Fibroblast of skin of right biceps (primary cell): ENCODE measurements at places on chromosomes 2 and 18.

- DNase-seq, result peak; percentile 42
Observed at GRCh38 chr2:30265052-30266015, 34.0 kb downstream of the LBH start.

GRCh38 chr2:8568543-8569302 is 113.1 kb upstream of the ID2 start:
- no peak for DNase-seq

GRCh38 chr2:204205082-204205481 is 268.5 kb downstream of the ICOS start:
- no peak for DNase-seq

DNA sequence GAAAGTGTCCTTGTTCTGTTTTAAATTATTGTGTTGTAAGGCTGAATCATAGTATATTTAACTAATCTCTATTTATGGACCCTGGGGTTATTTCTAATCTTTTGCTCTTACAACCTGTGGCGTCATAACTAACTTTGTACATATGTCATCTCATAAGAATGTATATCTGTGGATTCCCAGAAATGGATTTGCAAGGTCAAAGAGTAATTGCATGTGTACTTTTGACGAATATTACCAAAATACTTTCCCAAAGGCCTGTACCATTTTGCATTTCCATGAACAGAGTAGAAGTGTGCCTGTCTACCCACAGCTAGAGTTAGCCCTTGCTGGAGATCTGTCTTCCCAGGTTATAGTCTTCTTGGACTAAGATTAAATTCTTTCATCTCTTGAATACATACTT is 42.8 kb downstream of the SEMA4F start:
- DNase-seq, result peak; percentile 62

DNA sequence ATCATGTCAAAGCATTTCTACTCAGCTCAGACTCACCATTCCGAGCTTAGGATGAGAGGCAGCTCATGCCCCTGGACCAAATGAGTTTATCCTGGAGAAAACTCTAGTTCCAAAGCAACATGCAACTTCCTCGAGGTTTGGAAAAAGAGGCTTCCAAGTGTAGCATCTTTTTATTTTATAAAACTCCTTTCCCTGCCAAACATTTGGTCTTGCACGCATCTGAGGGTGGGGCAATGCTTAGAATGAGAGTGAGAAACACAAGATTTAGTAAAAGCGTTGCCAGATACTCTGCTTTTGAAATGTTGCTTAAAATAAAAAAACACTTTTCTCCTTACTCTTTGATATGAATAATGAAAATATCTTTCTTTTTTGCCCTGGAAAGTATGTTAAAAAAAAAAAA is 151.5 kb downstream of the NCKAP5 start:
- no peak for DNase-seq

DNA sequence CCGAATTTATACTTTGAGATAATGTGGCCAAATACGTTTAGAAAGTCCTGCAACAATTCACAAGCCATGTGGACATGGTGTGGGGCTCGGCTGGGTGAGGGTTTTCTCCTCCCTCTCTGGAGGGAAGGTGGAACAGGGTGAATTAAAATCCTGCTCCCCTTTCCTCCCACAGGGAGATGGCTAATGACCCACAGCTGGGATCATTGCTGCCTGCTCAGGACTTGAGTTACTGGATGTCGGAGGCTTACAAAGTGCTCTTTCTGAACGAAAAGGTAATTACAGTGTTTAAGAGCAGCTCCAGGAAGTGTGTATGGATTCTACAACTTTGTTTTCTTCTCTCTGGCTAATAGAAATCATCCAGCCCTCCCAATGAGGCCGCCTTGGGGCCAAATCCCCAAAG is 97.9 kb upstream of the ALKAL2 start:
- no peak for DNase-seq

DNA sequence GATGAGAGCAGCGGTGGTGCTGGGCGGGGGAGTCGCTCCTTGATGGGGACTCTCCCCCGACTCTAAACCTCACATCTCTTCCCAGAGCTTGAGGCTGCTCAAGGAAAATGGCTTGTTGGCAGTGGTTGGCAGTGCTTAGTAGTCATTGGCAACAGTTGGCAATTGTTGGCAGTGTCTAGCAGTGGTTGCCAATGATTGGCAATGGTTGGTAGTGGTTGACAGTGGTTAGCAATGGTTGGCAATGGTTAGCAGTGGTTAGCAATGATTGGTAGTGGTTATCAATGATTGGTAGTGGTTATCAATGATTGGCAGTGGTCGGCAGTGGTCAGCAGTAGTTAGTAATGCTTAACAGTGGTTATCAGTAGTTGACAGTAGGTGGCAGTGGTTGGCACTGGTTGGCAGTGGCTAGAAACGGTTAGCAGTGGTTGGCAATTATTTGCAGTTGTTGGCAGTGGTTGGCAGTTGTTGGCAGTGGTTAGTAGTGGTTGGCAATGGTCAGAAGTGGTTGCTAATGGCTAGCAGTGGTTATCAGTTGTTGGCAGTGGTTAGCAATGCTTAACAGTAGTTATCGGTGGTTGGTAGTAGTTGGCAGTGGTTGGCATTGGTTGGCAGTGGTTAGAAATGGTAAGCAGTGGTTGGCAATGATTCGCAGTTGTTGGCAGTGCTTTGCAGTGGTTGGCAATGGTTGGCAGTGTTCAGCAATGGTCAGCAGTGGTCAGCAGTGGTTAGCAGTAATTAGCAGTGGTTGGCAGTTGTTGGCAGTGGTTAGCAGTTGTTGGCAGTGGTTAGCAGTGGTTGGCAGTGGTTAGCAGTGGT is 85.4 kb upstream of the OTOS start:
- DNase-seq, result no peak

GRCh38 chr18:5457462-5457957 is 86.3 kb downstream of the EPB41L3 start:
- DNase-seq, result no peak

DNA sequence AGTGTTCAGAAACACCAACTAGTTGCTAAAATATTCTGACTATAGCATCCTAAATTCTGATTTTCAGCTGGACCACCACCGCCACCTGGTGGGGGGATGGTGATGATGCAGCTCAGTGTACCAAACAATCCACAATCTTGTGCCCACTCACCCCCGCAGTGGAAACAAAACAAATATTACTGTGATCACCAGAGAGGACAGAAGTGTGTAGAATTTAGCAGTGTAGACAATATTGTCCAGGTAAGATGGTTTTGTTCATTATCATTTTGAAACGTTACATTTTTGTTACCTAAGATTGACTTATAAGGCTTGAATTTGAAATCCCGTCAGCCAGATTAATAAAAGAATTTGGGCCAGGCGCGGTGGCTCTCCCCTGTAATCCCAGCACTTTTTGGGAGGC is 31.7 kb upstream of the UBXN4 start:
- peak; percentile 40 for DNase-seq

DNA sequence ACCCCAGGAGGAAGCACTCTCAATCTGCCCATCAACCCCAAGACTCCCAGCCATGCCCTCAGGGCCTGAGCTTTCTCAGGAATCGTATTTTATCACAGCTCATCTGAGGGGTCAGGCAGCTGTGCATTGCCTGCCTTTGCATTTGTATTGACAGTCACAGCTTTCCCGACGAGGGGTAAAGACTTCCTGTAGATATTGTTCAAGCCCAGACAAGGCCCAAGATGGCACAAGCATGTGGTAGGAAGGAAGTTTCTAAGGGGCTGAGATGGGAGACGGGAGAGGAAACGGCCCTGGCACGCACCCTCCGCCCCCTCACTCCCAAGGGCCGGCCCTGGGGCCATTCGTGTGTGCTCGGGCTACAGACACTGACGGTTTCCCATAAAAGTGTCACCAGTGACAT is 34.2 kb upstream of the PRLH start:
- DNase-seq, result no peak

DNA sequence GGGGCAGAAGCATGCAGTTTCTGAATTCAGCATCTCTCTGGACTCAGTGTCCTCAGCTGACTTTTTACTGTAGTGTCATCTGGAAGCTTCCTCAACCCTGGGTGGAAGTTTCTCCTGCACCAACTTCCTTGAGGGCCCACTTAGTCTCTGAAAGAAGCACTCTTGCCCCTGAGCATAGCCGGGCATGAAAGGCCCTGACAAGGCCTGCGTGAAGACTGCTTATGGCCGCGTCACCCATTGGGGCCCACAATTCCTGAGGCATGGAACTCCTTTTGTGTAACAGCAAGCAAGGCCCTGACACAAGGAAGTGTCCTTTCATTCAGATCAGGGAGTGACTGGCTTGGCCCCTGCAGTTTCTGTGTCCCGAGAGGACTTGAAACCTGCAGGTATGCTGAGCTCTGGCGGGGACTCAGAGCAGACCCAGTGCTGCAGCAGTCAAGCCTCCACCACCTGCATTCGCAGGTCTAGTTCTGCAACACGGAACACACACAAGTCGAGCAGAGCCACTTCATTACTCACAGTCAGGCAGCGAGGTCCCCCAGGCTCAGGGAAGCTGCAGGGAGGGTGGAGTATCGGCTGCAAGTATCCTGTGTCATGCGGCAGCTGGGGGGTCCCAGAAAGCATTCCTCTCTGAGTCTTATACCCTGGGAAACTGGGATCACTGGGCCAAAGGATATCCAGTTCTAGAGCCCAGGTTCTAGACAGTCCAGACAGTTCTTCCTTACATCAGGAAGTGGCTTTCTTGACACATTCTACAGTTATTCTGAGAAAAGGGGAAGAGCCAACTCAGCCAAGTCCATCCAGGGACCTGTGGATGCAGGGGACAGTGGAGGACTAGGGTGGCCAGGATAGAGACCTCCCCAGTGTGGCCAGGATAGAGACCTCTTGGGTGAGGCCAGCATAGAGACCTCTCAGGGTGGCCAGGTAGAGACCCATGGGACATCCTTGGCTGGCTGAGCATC is 35.6 kb upstream of the PRLH start:
- DNase-seq, result peak; percentile 15

GRCh38 chr2:226638576-226638975 is 161.0 kb downstream of the IRS1 start:
- DNase-seq, result no peak

GRCh38 chr2:102418421-102418961 is 4.5 kb upstream of the IL18RAP start:
- DNase-seq, result peak; percentile 10

DNA sequence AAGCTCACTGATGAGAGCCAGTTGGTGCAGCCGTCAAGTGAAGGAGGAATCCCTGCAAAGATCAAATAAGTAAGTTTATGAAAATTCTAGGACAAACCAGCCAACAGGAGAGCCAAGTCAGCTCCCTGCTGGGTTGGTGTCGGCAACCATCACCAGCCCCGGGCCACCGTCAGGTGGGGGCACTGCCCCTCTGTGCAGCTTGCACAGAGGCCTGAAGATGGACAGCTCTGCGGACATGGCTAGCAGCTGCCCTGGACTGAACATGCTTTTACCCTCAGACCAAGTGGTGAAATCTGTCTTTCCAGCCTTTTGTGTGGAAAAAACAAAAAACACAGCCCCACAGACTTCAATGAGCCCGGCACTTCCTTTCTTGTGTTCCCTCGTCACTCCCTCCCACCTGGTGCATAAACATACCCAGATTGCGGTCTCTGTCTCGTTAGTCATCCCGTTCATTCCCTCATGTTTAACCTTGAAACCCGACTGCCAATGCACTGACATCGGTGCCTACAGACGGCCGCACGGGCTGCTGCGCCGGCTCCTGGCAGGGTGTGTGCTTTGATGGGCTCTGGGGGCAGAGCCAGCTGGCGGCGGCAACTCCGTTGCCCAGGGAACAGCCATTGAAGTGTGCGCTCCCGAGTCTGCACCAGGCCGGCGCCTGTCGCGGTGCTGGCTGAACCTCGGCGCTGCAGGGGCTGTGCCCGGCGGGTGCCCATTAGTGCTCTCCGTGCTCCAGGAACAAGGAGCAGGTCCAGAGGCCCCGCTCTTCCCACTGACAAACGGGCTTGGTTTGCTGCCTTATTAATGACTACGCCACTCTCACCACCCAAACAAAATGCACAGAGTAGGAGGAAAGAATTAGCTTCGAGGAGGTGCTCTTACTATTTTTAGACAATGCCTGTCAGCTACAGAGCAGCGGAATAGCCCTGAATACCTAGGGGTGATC is 95.3 kb downstream of the EIPR1 start:
- peak; percentile 7 for DNase-seq

GRCh38 chr2:30686000-30686399 is 121.2 kb downstream of the CAPN13 start:
- DNase-seq, result no peak

- peak; percentile 74 for DNase-seq
Observed at GRCh38 chr2:33441235-33441810, 35.1 kb upstream of the RASGRP3 start.

DNA sequence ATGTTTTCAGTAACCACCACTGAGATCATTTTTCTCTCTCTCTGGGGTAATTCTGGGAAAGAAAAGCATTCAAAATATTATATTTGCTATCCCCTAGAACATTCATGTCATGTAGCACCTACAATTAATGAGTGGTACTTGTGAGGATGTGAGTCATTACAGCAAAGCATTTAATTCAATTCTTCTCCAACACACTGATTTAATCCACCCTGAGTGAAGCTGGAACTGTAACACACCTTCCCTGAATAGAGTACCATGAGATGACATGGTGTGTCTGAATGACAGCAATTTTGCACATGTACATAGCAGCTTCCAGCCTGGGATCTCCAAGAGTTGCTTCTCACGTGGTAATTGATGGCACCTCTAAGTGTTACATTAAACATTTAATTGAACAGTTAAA is 207.1 kb upstream of the SLC14A2 start:
- peak; percentile 27 for DNase-seq

DNA sequence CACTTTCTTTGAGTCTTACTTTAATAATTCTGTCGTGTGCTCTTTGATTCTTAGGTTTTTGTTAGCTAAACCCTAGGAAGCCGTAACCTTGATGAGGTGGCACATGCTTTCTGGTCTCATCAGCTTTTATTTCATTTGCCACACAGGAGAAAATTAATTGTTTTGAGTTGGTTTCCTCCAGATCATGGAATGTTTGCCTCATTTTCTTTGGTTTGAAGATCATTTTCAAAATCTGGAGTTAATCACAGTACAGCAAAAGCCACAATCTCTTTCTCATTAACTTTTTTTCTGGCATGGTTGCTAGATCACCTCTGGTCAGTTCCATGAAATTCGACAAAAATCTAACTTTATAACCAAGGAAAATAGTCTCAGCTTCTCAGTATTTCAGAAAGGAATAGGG is 182.9 kb downstream of the MYO1B start:
- DNase-seq, result peak; percentile 39

- DNase-seq, result no peak
Observed at GRCh38 chr18:30298769-30299168, 743.8 kb downstream of the DSC3 start.

DNA sequence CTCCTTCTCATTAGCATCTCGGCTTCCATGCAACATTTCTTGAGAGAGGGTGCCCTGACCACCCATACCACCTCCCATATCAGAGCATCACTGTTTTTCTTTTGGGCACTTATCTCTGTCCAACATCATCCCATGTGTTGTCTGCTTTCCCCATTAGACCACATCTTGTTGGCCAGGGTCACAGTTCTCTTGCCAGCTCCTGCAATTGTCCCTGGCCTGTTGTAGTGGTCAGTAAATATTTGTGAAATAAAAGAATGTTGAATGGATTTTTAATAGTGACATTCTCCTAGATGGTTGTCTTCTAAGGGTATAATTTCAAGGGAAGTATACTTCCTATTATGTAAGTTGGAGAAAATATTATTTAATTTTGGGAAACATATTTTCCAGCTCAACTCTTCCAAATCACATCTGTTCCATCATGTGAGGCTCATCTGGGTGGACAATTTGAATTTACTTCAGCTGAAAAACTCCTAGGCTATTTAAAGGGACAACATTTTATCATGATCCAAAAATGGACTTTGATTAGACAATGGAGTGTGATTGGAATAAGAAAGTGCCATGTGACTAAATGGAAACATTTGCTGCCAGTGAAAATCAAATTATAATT is 83.0 kb downstream of the MOGAT1 start:
- no peak for DNase-seq
